ENCODE measurements at places on chromosomes 1 and 21.

DNA sequence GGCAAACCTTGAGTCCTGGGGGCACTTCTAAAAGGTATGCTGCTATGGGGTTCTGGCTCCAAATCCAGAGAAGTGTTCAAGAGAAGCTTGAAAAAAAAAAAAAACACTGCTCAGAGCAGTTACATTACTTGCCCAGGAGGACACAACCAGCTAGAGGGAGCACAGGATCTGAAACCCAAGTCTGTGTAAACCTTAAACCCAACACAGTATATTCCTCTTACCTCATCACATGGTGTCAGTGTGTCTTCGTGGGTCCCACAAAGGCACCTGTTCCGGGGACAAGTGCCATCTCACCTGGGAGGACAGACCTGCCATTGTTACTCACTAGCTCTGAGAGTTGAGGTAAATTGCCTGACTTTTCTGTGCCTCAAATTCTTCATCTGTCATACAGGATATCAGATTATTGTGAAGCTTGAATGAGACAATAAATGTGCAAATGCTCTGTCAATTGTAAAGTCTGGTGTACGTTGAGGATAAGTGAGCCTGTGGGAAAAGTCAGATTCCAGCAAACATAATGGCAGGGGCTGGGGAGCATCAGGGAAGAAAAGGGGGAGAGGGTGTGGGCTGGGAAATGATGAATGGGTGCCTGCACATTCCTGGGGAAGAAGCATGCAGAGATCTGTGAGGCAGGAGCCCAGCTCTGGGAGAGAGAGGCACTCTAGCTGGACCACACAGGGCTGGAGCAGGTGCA, 170.4 kb upstream of the ZC3H12A start:
- no peak for DNase-seq

- DNase-seq: no peak
These were observed 18.6 kb upstream of the PRKAA2 start for GRCh38 chr1:56626546-56626945.

DNA sequence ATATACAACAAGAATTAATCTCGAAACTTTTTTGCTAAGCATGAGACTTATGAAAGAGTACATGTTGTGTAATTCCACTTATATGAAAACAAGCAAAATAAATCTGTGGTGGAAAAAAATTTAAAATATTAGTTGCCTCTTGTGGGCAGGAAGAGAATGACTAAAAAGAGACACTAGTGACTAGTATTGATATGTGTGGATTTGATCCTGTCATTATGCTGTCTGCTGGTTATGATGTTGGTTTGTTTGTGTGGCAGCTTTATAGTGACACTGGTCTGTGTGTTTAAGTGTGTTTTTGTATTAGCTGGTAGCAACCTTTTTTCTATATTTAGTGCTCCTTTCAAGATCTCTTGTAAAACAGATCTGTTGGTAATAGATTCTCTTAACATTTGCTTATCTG, 267.8 kb upstream of the NRIP1 start:
- no peak for DNase-seq

DNA sequence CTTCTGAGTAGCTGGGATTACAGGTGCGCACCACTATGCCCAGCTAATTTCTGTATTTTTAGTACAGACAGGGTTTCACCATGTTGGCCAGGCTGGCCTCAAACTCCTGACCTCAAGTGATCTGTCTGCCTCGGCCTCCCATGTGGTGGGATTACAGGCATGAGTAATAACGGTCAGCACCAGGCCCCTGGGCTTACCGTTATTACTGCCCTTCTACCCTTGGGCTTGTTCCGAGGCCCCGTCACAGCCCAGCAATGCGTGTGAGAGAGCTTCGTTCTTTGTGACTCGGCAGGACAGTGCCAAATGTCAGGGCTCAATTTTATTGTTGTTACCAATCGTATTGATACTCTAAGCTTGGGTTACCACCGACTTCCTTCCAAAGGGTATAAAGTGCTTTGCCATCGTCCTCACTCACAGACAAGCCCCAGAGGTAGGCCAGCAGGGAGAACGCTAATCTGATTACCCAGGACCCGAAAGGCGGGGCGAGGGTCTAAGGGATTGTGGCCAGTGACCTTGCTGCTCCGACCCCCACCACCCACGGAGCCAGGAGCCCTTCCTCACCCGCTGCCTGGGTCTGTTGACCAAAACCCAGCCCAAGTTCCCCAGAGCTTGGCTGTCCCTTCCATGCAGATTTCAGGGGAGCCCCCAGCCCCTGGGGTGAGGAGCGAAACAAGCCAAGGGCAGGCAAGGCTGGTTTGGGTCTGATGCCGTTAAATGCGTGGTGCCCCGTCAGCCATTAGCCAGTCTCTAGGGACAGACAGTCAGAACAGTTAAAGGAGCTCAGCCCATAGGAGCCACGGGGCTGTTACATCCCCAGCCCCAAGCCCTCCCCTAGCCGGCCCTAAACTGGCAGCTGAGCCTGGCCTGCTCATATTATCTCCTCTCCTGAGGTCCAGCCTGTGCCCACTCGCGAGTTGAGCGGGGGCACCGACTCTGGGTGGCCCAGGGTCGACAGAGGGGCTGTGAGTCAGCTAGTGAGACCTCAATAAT, 54.9 kb upstream of the CASZ1 start:
- no peak for DNase-seq

DNA sequence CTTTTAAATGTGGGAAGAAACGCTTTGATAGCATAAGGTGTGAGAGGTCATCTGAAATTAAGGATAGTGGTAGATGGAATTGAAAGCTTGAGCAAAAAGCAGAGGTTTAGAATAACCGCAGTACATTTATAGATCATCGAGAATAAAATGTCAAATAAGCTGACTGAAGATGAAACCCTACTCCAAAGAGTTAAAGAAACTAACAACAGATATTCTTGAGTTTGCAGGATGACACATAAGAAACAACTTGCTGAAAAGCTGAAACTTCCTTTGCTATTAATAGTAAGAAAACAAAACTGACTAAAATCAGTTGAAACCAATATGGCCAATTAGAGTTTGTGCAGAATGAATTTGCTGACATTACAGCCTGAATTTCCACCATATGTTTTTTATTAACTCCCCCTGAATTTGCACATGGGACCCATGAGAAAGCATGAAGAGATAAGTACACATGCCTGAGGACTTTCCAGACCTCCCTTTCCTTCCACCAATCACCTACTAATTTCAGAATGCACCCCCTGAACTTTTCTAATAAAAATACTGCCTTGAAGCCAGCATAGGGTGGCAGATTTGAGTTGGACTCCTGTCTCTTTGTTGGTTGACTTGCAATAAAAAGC, 1.7 kb upstream of the C1orf185 start:
- no peak for DNase-seq

GRCh38 chr1:234533034-234533891, 54.3 kb upstream of the TARBP1 start:
- no peak for DNase-seq

DNA sequence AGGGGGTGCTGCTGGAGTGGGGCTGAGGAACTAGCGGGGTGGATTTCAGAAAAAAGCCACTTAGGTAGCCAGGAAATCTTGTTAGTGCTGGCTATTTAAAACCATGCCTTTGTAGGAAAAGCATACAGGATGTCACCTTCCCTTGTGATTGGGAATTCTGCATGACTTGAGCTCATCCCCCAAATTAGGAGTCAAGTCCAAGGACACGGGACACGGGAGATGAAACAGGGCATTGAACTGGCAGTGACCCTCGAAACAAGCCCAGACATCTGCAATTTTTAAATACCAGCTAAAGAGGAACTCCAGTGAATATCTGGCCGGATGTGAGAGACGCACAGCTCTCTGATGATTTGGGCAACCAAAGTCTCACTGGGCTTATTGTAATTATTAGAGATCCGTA, 32.8 kb downstream of the C2CD2 start:
- DNase-seq: no peak

DNA sequence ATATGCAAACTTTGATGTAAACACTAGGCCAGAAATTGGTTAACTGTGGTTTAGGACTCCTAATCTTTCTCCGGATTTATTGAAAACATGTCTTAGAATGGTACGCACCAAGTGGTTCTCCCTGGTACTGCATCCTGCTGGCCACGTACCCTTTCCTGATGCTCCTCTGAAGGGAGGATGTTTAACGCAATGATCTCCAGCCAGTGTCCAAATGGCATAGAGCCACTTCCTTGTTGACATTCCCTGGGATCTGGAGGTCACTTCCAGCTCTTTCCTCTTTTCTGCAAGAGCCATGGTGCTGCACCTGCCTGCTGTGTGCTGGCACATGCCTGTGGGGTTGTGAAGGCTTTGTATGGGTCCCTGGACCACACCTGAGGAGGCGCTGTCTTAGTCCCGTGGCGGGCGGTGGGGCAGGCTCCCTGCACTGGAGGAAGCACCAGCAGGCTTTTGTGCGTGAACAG, 53.9 kb downstream of the GALNT2 start:
- no peak for DNase-seq

DNA sequence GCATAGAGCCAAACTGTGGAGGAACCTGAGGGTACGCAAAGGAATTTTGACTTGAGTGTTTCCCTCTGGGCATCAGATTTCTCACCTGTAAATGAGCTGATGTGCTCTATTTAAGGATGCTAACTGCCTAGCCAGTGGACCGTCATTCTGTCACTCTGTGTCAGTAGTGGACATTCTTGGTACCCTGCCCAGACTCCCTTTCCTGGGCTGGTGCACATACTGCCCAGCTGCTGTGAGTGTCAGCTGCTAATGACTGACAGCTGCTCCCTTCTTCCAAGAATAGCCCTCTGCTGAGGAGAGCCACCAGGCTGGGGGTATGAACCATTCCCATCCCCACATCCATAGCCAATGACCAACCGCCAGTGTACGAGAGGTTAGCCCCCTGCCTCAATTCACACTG, 193.1 kb upstream of the DAB1 start:
- DNase-seq: no peak

DNA sequence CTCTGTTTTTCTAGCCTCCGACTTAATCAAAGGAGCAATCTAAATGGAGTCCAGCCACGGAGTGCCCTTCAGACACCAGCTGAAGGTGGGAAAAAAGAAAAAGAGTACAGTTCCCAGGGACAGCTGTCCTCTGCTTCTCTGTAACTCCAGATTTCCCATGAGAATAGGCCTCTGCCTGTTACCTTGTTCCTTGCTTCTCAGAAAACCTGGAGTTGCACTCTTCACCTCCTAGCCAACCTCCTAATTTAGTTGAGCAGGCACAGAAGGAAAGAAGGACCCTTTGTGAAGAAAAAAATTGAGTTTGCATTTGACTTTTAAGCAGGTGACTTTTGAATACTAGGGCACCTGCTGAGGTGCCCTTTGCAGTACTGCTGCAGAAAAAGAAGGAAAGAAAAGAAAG, 8.3 kb downstream of the BARHL2 start:
- no peak for DNase-seq

DNA sequence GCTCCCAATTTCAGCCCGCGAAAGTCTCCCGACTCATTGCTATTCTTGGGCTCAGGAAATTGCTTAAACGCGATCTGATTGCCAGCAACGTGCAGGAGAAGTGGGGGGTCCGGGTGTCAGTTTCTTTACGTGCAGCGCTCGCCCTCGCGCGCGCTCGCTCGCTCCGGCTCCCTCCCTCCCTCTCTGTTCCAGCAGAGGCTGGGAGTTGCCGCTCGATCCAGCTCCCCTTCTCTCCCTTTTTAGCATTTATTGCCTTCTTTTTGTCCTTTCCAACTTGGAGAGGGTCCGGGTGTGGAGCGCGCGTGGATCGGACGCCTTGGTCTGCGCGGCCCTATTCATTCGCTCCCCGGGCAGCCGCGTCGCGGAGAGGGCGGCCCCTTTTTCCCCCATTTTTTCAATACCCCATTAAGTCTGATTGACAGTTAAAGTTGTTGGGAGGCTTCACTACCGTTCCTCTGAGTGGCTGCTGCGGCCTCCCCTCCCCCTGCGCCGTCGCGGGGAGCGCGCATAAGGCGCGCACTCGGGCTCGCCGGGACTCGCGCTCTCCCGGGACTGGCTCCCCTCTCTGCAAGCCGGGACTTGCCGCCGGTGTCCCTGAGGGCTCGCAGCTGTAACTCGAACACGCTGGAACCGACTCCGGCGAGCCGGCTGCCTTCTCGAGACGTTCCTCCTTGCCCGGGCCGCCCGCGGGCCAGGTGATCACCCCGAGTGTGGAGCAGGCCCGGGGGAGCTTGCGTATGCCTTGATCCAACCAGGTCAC, at the start of gene DHRS3:
Gene DHRS3 (minus strand): TSS at position 310 of the 760 bp plus-strand sequence. CDS start 862 bp downstream, outside the sequence.
- DNase-seq: peak; percentile 75

- peak; percentile 70 for DNase-seq
These were observed 32.1 kb upstream of the EPHX4 start for GRCh38 chr1:91997607-91998195.

DNA sequence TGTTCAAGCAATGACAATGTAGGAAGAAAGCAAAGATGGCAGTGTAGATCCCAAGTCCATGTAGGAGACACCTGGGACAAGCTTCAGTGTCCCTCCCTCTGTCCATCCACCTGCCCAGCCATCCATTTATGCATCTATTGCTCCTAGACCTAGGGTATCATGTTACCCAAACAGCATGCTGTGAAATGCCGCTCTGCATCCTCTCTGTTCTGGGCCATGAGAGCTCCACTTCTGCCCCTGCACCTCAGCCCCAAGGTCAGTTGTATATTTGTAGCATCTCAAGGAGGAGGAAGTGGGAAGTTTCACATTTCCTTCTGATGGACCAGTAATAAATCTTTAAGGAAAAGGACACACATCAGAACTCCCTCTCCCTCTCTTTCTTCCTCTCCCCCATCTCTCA, 27.9 kb upstream of the TSPEAR start:
- no peak for DNase-seq

DNA sequence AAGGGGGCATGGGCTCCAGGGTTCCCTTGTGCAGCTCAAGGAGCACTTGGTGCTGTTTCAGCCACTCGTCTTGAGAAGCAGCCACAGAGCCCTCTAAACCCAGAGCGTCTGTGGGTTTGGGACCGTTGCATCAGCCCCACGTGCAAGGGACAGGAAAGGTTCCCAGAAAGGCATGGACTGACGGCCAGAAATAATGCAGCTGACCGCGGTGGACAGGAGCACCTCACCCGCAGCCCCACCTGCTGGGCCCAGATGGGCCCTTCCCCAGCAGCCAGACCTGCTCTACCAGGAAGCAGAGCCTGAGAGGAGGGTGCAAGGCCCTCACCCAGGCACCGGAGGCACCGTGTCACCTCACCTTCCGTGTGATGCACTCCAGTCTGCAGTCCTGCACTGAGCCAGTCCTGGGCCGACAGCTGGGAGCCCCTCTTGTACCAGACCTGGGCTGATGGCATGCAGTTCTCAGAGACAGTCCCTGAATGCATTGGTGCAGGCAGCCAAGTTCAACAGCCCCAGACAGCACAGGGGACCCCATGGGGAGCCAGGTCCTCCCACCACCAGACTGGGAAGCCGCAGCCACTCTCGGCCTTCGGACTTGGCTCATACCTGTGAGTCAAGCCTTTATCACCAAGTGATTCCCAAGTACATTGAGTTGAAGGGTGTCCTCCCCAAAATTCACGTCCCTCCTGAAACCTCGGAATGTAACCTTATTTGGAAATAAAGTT, 4.8 kb upstream of the TFF3 start:
- DNase-seq: no peak

- no peak for DNase-seq
These were observed 31.2 kb upstream of the SYNC start for GRCh38 chr1:32733582-32734321.

- peak; percentile 92 for DNase-seq
These were observed at the start of gene TLR5 for GRCh38 chr1:223142795-223143536. Gene TLR5 (minus strand): TSS chr1:223143248. CDS start chr1:223113031, 30,217 bp downstream.

GRCh38 chr1:234875953-234876855, 252.4 kb downstream of the TOMM20 start:
- no peak for DNase-seq
